ENCODE measurements at places on chromosomes 1 and 21.

DNA sequence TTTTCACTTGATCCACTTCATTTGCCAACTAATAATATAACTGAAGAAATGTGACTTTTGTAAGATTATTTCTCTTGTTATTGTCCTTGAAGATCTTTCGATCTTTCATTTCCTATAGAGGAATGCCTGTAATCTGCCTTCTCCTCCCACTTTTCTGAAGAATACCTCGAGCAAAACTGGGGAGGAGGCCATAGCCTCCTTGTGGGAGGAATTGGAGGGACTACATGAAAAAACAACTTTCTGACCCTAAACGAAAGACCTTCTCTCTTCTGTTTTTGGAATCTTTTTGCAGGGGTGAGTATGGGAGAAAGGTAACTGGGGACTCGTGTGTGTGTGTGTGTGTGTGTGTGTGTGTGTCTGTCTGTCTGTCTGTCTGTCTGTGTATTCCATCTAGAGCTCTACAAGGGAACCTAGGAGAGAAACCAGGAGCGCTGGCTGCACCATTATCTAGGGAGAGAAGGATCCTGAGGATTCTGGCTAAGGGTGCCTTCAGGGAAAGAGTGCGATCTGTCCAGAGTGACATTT lies 32.4 kb upstream of the MAB21L3 start:
- no peak for DNase-seq

GRCh38 chr1:112866151-112866550 lies 89.8 kb downstream of the SLC16A1 start:
- no peak for DNase-seq

DNA sequence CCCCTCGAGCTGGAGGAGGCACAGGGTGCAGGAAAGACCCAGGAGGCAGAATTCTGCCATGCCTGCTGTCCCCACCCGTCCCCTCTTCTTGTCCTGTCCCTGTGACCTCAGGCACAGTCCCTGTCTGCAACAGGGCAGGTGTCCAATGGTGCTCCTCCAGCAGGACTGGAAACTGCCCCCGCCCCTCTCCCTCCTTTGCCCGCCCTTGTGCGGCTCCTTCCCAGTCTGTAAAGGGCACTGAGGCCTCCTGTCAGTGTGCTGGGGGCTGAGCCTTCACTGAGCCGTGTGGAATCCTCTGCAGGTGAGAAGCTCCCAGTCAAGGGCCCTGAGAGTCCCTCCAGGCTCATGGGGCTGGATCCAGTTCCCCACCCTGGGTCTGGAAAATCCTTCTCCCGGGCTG lies 28.9 kb downstream of the PRDM16 start:
- DNase-seq: no peak

DNA sequence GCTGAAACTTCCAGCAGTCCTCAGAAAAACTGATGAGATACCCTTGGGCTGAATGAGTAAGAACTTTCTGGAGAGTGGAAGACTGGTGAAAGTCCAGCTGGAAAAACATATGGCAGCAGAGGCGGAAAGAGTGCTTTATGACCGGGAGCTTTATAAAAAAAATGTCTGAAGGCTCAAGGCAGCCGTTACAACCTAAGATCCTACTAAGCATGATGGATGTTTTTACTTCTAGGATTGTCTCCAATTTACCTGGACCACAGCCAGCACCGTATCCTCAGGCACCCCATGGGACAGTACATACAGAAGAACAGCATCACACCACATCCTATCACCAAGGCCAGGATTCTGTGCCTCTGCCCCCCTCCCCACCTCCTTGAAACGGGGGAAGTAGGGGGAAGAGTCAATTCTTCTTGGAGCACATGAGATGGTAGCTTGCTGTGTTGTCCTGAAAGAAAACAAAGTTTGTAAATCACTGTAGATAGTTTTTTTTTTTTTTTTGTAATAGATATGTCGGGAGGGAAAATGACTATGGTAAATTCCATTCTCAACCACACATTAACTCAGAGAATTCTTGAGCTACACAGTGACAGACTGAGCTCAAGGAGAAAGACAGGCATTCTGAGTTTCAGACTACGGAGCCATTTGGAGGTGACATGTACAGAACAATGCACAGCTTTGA lies 11.8 kb upstream of the IRF2BP2 start:
- no peak for DNase-seq

DNA sequence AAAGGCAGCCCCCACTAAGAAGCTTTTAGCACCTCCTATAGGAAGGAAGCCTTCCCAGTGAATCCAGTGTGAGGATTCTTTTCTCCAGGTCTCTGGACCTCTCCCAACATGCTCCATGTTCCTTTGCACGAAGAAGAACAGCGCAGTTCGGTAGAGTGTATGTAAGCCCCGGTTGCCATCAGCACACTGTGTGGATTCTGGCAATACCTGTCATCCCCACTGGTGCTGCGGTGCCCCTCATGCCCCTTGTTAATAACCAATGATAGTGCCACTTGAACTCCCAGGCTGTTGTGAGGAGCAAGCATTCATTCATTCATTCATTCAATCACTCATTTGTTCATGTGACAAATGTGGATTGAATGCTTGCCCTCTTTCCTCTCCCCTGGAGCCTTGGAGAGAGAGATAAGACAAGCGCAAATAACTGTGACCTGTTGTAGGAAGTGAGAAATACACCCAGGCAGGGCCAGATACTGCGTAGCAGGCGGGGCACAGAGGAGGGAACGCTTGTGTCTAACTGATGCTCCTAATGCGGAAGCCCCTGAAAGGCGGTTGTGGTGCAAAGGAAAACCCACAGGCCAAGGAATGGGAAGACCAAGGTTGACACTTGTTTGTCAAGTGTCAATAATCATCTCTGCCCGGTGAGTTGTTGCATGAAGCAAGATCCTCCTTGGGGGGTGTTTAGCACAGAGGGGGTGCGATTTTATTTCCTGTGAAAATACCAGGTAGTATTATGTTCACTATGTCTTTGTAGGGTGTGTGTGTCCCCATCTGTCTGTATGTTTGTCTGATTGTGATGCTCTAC lies 9.8 kb downstream of the LGR6 start:
- DNase-seq: no peak

- peak; percentile 60 for DNase-seq
Measured at GRCh38 chr1:15347182-15347581, 62.5 kb upstream of the EFHD2 start.

- no peak for DNase-seq
Measured at GRCh38 chr1:19070891-19071621, 114.6 kb upstream of the IFFO2 start.

- DNase-seq: no peak
Measured at GRCh38 chr1:7476861-7477547, 294.1 kb upstream of the VAMP3 start.

DNA sequence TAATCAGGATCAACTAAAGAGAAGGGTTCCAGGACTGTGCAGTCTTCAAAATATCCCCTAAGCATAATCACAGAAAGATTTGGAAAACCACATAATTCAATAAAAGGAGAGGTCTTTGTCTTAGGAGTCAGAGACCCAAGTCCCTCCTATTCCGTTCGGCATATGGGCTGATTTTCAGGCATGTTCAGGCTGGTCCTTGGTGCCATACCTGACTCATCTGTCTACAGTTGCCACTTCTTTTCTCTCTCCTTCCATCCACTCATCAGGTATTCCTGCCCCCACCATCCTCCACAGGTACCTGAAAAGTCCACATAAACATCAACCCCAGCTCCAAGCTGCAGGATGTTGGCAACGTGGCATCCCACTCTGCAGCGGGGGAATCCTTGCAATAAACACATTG lies 29.7 kb upstream of the RPL11 start:
- DNase-seq: no peak

- DNase-seq: no peak
Measured at GRCh38 chr1:95770581-95770980, 536.6 kb downstream of the RWDD3 start.

GRCh38 chr1:194952171-194952570 lies 1656.1 kb downstream of the KCNT2 start:
- no peak for DNase-seq

- DNase-seq: no peak
Measured at GRCh38 chr1:88698764-88699163, 14.7 kb downstream of the PKN2 start.

GRCh38 chr1:246608616-246609376 lies 42.5 kb downstream of the CNST start:
- peak; percentile 40 for DNase-seq

DNA sequence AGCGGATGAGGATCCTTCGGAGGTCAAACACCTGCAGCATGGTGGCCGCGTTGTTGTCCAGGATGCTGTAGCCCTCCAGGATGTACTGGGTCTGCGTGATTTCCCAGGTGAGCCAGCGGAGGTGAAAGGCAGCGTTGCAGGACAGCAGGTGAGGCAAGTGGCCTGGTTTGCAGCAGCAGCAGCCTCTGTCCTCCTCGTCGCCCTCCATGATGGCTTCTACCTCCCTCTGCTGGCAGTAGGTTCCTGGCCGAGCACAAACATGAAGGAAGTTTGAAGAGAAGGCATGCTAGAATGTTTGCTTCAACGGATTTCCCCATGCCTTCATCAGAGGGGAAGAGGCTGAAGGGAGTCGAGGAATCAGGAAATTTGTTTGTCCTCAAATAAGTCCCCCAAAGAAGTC lies 74.7 kb downstream of the NTPCR start:
- peak; percentile 20 for DNase-seq

DNA sequence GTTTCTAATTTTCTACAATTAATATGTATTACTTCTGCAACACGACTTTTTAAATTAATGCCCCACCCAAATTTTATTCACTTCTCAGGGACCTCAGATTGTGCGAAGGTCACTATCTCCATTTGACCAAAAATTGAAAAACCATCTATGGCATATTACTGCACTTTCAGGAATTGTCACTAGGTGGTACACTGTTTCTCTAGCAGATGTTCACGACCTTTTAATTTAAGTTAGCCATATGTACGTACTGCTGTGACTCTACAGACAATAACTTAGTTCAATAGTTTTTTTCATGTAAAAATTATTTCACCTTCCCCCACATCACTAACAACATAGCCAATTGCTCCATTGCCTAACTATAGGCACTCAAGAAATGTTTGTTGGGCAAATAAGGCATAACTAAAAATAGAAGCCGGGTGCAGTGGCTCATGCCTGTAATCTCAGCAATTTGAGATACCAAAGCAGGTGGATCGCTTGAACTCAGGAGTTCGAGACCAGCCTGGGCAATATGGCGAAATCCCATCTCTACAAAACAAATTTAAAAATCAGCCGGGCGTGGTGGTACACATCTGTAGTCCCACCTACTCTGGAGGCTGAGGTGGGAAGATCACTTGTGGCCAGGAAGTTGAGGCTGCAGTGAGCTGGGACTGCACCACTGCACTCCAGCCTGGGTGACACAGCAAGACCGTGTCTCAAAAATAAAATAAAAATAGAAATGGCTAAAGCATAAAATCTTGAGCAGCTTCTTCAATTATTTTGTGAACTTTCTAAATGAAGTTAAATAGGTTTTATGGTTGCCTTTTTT lies 75.7 kb upstream of the PKN2 start:
- DNase-seq: no peak

DNA sequence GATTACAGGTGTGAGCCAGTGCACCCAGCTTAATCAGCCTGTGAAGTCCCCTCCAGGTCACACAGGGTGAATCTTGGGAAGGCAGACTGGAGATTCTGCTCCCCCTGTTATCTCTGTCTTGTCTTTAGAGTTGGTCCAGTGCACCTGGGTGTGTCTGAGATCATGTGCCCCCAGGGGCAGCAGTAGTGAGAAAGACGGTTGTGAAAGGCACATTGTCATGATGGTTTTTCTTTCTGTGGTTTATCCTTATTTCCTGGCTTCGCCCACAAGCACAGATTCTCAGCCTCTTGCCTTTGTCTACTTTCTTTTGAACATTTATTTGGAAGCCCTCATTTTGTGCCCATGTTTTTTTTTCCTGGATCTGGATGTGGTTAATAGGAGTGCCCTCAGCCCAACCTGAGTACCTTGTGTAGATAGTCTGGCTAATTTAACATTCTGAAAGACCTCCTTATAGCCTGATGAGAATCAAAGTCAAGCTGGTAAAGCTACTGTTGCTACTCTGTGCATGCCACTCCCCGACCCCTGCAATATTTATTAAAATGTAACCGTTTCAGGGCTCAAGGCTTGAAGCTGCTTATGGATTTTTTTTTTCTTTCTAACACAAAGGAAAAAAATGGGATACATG lies 23.7 kb downstream of the UCK2 start:
- no peak for DNase-seq

GRCh38 chr1:31058012-31058411 lies 7.5 kb downstream of the PUM1 start:
- DNase-seq: peak; percentile 82

DNA sequence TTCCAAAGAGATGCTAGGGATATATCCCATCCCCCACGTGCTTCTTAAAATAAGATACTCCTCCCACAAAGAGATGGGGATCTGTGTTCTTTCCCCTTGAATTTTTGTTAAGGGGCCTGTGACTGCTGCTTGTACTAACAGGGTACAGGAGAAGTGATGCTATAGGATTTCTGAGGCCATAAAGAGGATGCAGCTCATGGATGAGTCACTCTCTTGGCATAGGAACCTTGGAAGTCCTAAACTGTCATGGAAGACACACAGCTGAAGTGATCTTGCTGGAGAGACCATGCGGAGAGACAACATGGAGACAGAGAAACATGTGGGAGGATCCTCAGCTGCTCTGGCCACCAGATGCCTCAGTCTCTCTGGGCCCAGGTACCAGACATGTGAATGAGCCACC lies 157.2 kb downstream of the S1PR1 start:
- no peak for DNase-seq

GRCh38 chr1:108208724-108209446 lies 8.7 kb upstream of the SLC25A24 start:
- no peak for DNase-seq

- no peak for DNase-seq
Measured at GRCh38 chr21:42242611-42243010, 23.7 kb downstream of the ABCG1 start.

- DNase-seq: no peak
Measured at GRCh38 chr1:69898403-69898947, 306.9 kb downstream of the LRRC40 start.

- DNase-seq: no peak
Measured at GRCh38 chr1:63321785-63322113, 618 bp upstream of the FOXD3 start.

- no peak for DNase-seq
Measured at GRCh38 chr1:94746635-94747525, 73.3 kb upstream of the SLC44A3 start.

DNA sequence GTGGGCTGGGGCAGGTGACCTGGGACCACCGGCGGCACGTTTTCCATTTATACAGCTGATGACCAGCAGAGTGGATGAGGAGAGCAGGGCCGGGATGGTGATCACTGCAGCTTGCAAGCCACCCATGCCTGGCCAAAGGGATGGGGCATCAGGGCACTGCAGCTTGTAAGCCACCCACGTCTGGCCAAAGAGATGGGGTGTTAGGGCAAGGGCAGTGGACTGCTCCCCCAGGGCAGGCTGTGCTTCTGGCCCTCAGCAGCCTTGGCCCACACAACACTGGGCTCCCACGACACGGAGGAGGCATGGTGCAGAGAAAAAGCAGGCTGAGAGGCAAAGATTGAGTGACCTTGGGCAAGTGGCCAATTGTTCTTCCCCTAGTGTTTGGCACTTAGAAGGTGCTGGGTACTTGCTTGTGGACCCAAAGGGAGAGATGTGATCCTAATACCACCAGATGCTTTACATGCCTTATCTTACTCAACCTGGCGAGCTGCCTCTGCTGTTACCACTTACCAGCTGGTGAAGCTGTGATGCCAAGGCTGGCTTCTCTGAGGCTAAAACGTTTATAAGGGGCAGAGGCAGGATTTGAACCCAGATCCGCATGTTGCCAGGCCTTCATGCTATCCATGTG lies 48.3 kb downstream of the TRIM62 start:
- DNase-seq: no peak

- no peak for DNase-seq
Measured at GRCh38 chr21:43287111-43287760, 118.4 kb downstream of the CRYAA start.

Data from T-helper 2 cell (primary cell).